Stimulated activated CD8-positive, alpha-beta memory T cell treated with anti-CD3 and anti-CD28 coated beads, Interleukin-2, amount 100 ng/mL, for 1 hour (primary cell): ENCODE measurements at places on chromosomes 5 and 9.

DNA sequence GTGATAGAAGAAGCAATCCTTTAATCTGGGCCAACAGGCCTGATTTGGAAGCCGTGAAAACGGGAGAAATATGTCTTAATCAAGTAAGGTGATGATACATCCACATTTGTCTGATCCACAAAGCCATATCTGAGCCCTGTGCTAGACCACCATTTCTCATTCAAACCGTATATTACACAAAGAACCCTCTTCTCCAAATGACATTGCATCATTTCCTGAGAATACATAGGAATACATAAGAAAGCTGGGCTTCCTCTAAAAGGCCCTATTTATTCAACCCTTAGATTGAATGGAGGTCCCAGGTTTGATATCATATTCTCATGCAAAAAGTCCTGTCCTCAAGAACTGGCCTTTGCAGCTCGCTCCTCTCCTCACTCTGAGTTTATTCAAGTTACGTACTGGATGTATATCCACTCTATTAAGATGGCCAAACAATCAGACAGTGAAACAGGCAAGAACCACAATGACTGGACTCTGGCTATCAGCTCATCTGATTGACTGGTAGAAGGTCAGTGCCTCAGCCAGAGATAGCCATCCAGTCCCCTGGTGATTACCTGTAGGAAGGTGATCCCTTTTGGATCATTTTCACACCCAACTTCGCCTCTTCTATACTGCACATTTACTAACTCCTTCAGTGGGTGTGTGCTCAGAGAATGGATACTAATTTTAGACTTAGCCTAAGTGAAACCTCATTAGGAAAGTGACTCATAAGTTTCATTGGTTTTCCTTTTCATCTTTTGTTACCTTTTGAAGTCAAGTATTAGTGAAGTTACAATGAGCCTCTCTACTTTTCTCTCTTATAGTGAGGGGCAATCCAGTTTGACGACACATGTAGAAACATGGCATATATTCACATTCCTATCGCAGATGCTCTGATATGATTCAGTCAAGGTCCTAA lies 167.6 kb upstream of the WWC1 start:
- no peak for DNase-seq

DNA sequence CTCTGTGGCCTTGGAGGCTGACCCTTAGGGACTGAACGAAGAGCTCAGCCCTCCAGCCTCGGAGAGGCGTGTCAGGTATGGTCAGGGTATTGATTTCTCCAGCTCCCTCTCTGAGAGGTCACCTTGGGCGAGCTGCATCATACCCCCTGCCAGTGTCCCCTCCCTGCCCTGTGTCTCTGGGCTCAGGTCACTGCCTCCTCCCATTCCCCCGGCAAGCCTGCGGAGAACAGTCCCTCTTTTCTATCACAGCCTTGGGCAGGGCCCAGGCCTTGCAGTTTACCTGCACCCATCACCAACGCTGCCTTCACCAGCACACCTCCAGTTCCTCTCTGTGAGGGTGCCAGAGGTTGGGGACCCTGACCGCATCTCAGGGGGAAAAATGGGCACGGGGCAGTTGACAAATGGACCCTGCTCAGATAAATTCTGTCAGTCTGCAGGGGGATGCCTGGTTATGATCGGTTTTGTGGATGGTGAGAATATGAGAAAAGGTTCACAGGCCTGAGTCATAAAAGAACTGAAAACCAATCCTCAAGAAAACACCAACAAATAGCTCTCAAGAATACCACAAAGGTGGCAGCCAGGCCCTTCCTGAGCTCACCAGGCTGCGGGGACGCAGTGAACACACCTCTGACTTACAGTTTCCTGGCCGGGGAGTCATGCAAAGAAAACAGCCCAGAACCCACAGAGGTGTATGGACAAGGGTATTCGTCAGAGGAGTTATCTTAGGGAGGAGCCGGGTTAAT lies 24.7 kb upstream of the RXRA start:
- no peak for DNase-seq

- DNase-seq = no peak
Observed at GRCh38 chr5:17436350-17436749, 61.7 kb upstream of the TAF11L2 start.

GRCh38 chr9:133786907-133787753 lies 49.0 kb upstream of the SARDH start:
- DNase-seq = no peak

DNA sequence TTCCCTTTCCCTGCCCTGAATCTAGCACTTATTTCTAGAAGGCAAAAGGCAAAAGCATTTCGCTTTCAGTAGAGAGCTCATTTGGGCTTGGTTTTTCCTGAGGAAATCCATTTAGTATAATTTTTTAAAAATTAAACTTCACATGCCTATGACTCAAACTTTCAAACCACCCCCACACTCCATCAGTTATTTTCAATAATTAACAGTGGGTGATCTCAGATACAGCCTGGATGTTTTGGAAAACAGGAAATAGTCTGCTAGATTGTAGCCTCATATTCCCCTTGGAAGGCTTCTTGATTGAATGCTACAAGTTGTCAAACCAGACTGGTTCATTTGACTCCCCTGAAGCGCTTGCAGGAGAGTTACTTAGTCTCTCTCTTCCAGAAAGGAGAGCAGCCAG lies 40.6 kb downstream of the SEMA5A start:
- no peak for DNase-seq

DNA sequence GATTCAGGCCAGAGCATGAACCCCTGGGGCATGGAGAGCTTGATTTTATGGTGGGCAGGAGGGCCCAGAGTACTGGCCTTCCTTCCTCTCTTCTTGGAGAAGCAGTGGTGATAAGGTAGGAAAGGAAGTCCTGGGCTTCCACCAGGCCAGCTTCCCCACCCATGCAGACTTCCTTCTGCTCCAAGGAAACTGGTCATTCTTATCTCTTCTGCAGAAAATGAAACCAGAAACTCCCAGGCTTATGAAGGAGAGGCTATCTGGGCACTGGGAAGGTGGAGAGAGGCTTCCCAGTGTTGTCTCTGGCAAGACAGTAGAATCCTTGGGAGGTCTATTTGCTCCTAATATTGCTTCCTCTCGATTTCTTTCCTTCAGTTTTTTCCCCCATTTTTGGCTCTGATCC lies 110.5 kb upstream of the EQTN start:
- no peak for DNase-seq

DNA sequence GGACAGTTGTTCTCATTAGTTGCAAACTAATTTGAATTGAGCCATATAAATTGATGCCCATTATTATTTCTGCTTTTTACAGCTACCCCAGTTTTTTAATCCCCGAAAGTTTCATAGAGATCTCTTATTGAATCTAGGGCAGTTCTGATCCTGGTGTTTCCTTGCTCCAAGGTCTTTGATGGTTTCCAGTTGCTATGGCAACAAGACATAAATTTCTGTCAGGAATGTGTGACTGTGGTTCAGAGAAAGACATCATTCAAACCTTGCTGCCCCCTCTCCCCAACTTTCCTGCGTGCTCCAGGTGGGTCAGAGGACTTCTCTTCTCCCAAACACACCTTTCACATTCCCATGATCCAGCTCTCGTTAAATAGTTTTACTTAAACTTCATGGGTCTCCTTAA lies 63.4 kb downstream of the TAF11L14 start:
- DNase-seq = no peak

DNA sequence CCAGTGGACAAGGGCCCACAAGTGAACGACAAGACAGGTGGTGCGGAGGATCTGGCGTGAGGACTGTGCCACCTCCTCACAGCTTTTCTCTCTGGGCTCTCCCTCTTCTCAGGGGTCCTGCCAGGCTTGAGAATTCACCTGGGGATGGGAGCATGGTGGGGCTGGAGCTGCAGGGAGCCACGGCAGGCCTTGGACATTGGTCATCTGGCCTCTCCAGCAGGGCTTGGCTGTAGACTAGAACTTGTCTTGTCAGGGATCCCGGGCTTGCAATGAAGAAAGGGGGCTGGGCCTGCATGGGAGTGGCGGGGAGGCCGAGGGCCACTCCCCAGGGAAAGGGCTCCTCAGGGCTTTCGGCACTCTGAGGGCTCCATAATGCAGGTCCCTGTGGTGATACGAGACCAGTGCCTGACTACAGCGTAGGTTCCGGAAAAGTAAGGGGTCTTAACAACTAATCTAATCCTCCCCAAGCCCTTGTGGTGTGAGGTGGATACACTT lies 126.7 kb downstream of the MACROH2A1 start:
- no peak for DNase-seq

DNA sequence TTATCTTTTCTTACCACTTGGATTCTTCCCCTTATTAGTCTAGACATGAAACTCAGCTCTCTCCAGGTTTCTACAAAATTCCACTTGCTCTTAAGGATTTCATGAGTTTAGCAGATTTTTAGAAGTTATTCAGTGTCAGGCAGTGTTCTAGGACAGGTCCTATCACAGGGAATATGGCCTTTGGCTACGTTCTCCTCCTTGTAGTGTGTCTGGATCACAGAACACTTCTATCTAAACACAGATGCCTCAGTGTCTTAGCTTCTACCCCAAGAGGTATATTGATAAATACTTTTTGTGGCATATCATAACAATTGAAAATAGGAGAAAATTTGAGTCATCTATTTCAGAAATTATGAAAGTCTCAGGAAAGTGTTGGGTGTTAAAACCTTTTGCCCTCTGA lies 15.6 kb downstream of the RAB3C start:
- DNase-seq = no peak

DNA sequence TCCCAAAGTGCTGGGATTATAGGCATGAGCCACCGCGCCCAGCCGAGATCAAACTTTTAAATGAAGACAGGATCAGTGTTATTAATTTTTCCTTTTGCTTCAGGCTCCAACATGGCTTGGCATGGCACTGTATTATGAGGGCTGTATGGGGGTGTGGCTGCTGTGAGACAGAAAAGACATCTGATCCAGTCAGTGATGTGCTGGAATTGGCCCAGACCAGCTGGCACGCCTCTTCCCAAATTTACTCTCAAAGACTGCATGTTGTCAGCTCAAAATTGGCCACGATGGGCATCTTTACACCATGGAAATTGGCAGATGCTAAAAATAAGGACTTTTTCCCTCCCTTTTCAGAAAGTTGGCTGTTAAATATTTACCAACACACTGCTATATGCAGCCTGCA lies 12.1 kb upstream of the COL27A1 start:
- no peak for DNase-seq

DNA sequence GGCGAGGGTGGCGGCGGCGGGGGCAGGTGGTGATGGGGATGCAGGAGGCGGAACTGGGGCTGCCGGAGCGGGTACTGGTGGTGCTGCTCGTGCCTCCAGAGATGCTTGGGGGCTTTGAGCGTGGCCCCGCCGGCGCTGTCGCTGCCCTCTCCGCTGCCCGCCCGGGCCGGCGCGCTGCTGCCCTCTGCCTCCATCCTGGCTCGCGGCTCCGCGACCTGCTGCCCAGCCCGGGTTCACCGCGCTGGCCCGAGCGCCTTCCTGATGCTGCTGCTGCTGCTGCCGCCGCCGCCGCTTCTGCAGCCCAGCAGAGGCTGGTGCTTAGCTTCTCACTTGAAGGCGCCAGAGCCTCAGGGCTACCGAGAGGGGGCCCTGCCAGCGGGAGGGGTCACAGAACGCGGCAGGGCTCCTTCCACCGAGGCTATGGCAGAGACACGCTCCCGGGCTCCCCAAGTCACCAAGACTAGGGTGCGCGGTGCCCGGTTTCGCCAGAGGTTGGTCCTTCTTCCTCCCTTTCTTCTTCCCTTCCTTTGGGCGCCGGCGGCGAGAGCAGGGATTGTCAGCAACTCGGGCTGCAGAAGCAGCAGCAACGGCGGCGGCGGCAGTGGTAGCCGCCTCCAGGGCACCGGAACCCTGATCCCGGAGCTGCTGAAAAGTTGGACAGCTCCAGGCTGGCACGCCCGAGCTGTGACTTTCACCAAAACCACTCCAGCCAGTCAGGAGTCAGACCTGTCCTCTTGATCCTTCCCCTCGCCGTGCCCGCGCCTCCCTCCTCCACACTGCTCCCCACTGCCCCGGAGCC lies at the start of gene PDE4D:
Gene PDE4D, minus strand, starts transcription at position 298 of the 799 bp plus-strand sequence.
- DNase-seq = no peak

GRCh38 chr9:28542928-28543327 lies 969.6 kb upstream of the C9orf72 start:
- DNase-seq = no peak

- DNase-seq = no peak
Observed at GRCh38 chr5:42985129-42986037, 54.7 kb downstream of the ANXA2R start.

GRCh38 chr5:573206-573605 lies 38.9 kb upstream of the CEP72 start:
- no peak for DNase-seq

DNA sequence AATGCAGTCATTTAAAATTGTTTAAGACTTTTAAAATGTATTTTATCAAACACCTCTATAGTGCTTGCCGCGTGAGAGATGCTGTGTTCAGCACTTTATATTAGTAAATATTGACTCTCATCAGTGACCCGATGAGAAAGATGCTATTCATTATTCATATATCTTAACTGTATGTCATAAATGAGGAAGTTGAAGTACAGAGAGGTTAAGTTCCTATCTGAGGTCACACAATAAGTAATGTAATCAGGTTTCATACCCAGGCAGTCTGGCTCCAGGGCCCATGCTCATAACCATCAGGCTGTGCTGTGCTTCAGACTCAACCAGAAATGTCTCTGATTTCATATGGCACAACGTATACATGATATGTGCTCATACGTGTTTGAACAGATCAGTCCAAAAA lies 119.0 kb downstream of the SV2C start:
- no peak for DNase-seq

- no peak for DNase-seq
Observed at GRCh38 chr5:79273341-79273740, 37.4 kb downstream of the JMY start.

DNA sequence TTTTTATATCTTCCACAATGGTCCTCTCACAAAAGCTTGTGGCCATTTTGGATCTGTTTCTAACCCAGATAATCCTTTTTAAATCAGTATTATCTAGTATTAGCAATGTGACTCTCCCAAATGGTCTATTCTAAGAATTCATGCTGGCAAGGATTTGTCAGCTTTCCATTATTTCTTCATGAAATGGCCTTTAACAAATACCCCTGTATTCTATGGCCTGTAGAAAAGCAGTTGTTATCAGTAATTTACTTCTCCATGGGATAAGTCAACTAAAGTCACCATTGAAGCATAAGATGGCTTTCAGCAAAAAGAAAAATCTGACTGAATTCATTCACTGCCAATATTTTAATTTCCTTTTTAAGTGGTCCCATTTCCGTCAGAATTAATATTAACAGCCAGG lies 346.4 kb upstream of the FAM174A start:
- no peak for DNase-seq
